ENCODE measurements at places on chromosomes 16 and 17. TPM values are rescaled to one million over a fixed set of nuclear protein-coding genes. Genes with fewer than 3 reads are reported as not detected.

TNFRSF17 gene
- not detected for total RNA-seq

GALR2 gene
- not detected for total RNA-seq

MNT gene
- 8.2 TPM for total RNA-seq

TBC1D3H gene
- total RNA-seq, result not detected

ARL17B gene
- total RNA-seq, result 3.9 TPM

MEIOC gene
- 0.10 TPM for total RNA-seq

PYY gene
- 0.33 TPM for total RNA-seq

KRT24 gene
- total RNA-seq, result not detected

All from vein endothelial cell (primary cell).